SK-MEL-5 (cell line): ENCODE measurements at places on chromosomes 6 and 20. TPM values are rescaled to one million over a fixed set of nuclear protein-coding genes. Genes with fewer than 3 reads are reported as not detected.

The PRDM1 gene
- 0.08 and 0.16 TPM in 2 replicates for total RNA-seq

The LTB gene
- total RNA-seq, result not detected in 2 replicates

- no peak for DNase-seq
Measured at GRCh38 chr6:45428727-45429126, 51.0 kb upstream of the SUPT3H start.

DNA sequence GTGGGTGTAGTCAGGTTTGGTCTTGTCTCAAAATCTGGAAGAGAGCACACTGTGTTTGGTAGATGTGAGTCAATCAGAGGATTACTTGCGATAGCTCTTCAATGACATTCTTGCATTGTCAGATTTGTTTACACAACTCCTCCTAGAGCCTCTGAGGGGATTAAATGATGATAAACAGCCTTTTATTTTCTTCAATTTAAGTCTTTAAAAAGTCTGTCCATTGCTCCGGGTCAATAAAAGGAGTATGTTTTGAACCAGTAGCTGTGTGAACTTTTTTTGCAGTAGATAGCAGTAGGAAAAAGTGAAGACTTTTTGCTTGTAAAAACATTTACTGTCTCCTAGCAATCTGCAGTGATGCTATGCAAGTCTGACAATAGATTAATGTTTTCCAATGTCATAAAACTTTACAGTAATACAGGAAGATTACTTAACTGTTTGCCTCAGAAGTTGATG is 49.9 kb downstream of the GJA1 start:
- DNase-seq, result no peak

DNA sequence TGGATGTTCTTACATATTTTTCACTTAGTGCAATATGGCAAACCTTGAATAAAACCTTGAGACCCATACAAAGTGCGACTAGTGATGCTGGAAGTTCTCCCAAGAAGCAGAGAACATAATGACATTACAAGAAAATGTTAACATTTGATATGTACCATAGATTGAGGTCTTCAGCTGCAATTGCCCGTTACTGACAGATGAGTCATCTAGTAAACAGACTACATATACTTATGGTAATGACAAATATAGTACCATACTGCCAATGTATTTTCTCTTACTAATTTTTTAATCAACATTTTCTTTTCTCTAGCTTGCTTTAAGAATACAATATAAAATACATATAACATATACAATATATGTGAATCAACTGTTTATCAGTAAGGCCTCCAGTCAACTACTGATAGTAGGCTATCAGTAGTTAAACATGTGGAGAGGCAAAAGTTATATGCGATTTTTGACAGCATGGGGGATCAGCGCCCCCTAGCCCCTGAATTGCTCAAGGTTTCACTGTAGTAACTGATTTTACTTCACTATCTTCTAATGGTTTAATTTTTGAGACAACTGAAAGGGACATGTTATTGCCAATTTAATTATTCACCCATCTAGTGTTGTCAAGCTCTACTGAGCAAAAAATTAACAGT is 166.7 kb upstream of the ADGRB3 start:
- DNase-seq, result peak; percentile 41
